Thymus (tissue), 14 donors: ENCODE measurements at places on chromosomes 16 and 17.

DNA sequence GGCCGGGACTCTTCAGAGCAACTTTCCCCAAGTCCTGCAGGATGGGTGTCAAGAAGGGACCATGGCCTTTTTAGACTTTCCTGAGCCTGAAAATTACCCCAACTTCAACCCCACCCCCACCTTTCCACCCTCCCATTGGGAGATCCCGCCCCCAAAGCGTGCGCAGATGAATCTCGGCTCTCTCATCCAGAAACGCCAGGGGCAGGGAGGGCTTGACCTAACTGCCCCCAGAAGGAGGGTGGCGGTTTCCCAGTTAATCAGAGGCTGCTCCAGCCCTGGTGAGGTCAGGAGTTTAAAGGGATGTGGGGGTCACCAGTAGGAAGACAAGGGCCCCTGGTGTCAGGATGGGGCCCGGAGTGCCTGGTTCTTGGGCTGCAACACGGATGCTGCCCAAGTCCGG is 480 bp downstream of the KIF19 start:
- peak overlapping the region; percentile 3 for H3K4me3 ChIP-seq
- no peak overlapping the region for H3K27ac ChIP-seq
- peaks cover 55% of the 10 kb centered on the region for H3K27me3 ChIP-seq
- no peaks in the 10 kb centered on the region for H3K36me3 ChIP-seq
- H3K4me1 ChIP-seq = peaks cover 4% of the 10 kb centered on the region
- DNase-seq = no peak

DNA sequence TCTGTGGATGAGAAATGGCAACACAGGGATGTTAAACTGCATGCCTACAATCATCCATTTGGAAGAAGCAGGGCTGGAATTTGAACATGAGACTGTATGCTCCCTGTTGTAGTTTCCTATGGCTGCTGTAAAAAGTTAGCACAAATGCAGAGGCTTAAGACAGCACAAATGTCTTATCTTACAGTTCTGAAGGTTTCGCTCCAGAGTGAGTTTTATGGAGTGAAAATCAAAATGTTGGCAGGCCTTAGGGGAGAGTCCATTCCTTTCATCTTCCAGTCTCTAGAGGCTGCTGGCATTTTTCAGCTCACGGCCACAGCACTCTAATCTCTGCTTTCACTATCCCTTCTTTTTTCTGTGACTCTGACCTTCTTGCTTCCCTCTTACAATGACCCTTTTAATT is 660.1 kb downstream of the WWOX start:
- no peak overlapping the region for H3K4me3 ChIP-seq
- H3K36me3 ChIP-seq = no peaks in the 10 kb centered on the region
- no peak for DNase-seq
- no peaks in the 10 kb centered on the region for H3K27me3 ChIP-seq
- no peaks in the 10 kb centered on the region for H3K4me1 ChIP-seq

GRCh38 chr17:45231481-45232116 is 9.9 kb downstream of the FMNL1 start:
- no peak overlapping the region for H3K4me3 ChIP-seq
- H3K4me1 ChIP-seq = peaks cover 50% of the 10 kb centered on the region

- H3K4me1 ChIP-seq = peaks cover 10% of the 10 kb centered on the region
- H3K36me3 ChIP-seq = no peaks in the 10 kb centered on the region
- H3K4me3 ChIP-seq = no peak overlapping the region
- H3K27ac ChIP-seq = no peak overlapping the region
- DNase-seq = no peak
- H3K27me3 ChIP-seq = no peaks in the 10 kb centered on the region
These were observed 147.0 kb downstream of the C16orf78 start for GRCh38 chr16:49520492-49521038.

GRCh38 chr17:67401598-67402504 is 24.8 kb downstream of the PITPNC1 start:
- DNase-seq = no peak
- H3K27me3 ChIP-seq = no peaks in the 10 kb centered on the region
- peaks cover 29% of the 10 kb centered on the region for H3K4me1 ChIP-seq

GRCh38 chr17:7618608-7619007 is 3.9 kb upstream of the FXR2 start:
- no peaks in the 10 kb centered on the region for H3K27me3 ChIP-seq
- H3K36me3 ChIP-seq = no peaks in the 10 kb centered on the region
- H3K4me3 ChIP-seq = no peak overlapping the region
- H3K4me1 ChIP-seq = peaks cover 9% of the 10 kb centered on the region
- no peak for DNase-seq
- H3K27ac ChIP-seq = no peak overlapping the region

DNA sequence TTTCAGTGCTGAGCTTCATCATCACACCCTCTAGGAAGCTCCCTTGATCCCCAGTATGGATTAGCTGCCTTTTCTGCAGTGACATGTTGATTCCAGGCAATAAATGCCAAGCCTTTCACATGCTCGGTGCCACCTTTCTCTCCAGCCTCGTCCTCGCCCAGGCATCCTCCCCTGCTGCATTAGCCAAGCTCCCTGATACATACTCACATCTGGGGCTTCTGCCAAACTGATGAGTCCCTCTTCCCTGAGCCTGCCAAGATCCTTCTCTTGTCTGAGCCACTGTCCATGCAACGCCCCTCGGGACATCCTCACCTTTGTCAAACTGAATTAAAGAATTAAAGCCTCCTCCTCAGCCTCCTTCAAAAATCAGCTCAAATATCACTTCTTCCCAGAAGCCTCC is 538.5 kb upstream of the CDH11 start:
- H3K36me3 ChIP-seq = no peaks in the 10 kb centered on the region
- H3K27me3 ChIP-seq = no peaks in the 10 kb centered on the region
- H3K4me3 ChIP-seq = no peak overlapping the region
- H3K4me1 ChIP-seq = no peaks in the 10 kb centered on the region
- DNase-seq = no peak

DNA sequence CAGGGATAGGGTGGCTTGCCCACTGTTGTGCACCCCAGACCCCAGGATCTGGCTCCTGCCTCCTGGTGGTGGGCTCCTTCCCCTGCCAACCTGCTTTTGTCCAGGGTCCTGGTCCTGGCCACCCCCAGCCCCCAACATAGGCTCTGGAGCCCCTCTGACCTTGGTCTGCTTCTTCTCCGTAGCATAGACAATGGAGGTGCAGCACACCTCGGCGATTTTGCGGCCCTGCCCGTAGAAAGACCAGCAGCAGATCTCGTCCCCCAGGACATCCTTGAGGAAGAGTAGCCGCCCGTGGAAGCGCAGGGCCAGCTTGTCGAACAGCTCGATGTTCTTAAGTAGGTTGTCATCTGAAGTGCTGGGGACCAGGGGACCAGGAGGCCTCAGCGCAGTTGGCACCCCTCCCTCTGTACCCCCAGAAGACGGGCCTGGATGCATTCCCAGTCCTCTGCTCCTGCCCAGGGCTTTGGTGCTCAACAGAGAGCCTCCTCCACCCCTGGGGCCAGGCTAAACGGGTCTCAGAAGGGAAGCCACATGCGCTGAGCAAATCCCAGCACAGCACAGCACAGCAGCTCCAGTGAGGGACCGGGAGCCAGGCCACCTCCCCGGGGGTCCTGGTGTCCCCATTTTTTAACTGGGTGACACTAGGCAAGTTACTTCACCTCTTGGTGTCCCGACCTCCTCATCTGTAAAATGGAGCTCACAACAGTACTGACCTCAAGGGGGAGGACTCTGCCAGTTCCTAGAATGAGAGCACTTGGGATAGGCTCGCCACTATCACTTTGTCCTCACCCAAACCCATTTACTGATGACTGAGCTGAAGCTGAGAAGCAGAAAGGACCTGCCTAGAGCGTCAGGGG is 10.8 kb downstream of the ASPHD1 start:
- no peak overlapping the region for H3K4me3 ChIP-seq
- peaks cover 8% of the 10 kb centered on the region for H3K36me3 ChIP-seq
- DNase-seq = no peak
- no peaks in the 10 kb centered on the region for H3K4me1 ChIP-seq
- no peaks in the 10 kb centered on the region for H3K27me3 ChIP-seq
- no peak overlapping the region for H3K27ac ChIP-seq

GRCh38 chr16:67349172-67349571 is 22.6 kb downstream of the LRRC36 start:
- no peaks in the 10 kb centered on the region for H3K36me3 ChIP-seq
- H3K4me1 ChIP-seq = no peaks in the 10 kb centered on the region
- no peak for DNase-seq

DNA sequence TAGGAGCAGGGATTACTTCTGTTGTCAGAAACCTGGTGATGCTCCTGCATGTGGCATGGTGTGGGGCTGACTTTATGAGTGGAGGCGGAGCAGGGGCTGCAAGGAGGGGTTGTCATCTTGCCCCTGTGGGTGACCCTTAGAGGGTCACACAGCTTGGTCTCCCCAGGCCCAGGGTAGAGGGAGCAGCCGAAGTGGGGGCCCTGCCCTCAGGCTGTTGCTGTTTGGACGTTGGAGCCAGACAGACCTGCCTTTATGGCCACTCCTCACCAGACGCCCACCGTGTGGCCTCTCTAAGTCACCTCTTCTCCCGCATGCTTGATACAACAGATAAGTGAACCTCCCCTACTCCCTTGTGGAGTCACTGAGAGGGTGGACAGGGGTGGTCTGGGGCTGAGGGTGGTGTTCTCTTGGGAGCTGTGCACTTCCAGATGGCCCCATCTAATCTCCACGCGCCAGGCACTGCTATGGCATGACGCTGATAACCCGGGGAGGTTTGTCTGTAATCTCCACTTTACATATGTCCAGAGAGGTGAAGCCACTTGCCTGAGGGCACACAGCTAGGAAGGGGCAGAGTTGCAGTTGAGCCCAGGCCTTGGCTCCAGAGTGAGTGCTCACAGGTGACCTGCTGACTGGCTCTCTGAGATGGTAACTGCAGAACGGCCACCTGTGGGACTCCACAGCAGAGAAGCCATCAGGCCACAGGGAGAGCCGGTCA is 10.0 kb downstream of the MAP2K3 start:
- H3K36me3 ChIP-seq = peaks cover 28% of the 10 kb centered on the region
- no peak overlapping the region for H3K4me3 ChIP-seq
- no peaks in the 10 kb centered on the region for H3K4me1 ChIP-seq
- DNase-seq = no peak

GRCh38 chr16:30901201-30902028 is 5.0 kb downstream of the CTF1 start:
- no peaks in the 10 kb centered on the region for H3K36me3 ChIP-seq
- H3K27me3 ChIP-seq = no peaks in the 10 kb centered on the region
- peak; percentile 52 for DNase-seq
- peaks cover 29% of the 10 kb centered on the region for H3K4me1 ChIP-seq
- H3K4me3 ChIP-seq = peak overlapping the region; percentile 58

GRCh38 chr16:61379311-61379710 is 656.9 kb downstream of the CDH8 start:
- no peak for DNase-seq
- no peak overlapping the region for H3K4me3 ChIP-seq
- no peak overlapping the region for H3K27ac ChIP-seq
- no peaks in the 10 kb centered on the region for H3K27me3 ChIP-seq
- no peaks in the 10 kb centered on the region for H3K36me3 ChIP-seq
- H3K4me1 ChIP-seq = no peaks in the 10 kb centered on the region

DNA sequence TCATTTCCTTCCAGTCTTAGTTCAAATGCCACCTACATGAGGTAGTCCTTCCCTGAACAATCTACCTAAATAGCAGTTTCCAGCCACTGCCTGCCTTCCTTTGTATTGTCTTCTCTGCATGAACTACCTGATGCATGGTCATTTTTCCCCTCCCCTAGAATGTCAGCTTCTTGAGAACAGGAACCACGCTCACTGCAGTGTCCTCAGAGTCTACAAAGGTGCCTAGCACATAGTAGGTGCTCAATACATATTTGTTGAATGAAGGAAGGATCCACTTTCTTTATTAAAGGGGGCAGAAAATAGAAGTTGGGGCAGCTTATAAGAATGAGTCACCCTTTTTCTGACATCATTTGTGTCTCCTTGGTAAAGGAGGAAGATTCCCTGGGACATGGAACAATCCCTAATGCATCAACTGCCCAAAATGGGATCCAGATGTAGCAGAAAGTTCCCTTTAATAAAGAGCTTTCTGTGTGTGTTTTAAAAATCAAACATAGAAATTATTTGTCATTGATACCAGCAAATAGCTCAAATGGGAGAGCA is 4.4 kb upstream of the CYLD start:
- H3K4me3 ChIP-seq = no peak overlapping the region
- no peaks in the 10 kb centered on the region for H3K36me3 ChIP-seq
- no peaks in the 10 kb centered on the region for H3K27me3 ChIP-seq
- no peak overlapping the region for H3K27ac ChIP-seq

DNA sequence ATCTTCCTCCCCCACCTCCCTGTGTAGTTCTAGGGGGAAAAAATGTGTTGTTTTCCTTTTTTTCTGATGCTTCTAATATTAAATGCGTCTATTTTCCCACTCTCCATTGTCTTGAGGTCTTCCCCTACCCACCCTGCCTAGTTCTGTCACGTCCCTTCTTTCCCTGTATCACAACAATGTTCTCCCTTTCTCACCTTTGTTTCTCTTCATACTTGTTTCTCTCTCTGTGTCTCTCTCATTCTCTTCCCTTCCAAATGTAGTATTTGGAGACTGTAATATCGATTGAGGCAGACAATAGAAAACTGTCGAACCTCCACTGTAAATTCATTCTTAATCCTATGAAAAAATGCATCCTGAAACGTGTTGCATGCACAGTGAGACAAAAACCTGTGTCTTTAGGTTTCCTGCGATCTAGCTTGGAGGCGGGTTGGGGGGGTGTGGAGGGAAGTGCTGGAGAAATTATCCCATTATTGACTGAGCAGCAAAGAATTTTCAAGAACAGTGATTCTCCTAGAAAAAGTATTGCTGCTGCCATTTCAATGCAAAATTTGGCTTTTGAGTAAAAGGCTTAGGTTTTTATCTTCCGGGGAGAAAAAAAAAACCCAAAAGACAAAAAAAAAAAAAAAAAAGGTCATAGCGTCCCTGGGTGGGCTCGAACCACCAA is 1.3 kb upstream of the PSMB3 start:
- no peak for DNase-seq
- H3K36me3 ChIP-seq = peaks cover 15% of the 10 kb centered on the region
- peaks cover 25% of the 10 kb centered on the region for H3K4me1 ChIP-seq
- no peak overlapping the region for H3K27ac ChIP-seq

DNA sequence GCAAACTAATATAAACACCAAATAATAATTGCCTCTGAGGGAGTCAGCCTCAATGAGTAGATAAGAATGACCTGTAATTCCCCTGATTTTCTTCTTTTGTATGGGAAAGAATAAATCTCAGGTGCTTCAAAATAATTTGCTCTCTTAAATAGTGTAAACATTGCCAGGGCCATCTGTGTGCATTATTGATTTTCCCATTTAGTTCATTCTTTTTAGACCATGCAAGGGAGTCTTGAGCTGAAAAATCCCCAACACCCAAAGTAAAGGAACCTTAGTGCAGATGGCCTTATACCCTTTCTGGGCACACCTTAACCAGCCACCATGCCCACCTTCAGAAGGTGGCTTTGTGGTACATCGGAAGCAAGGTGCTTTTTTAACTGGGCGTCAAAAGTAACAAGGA is 267.2 kb downstream of the TMEM114 start:
- H3K4me3 ChIP-seq = no peak overlapping the region
- no peaks in the 10 kb centered on the region for H3K27me3 ChIP-seq
- no peaks in the 10 kb centered on the region for H3K36me3 ChIP-seq
- H3K4me1 ChIP-seq = no peaks in the 10 kb centered on the region
